B cell (primary cell): ENCODE measurements at places on chromosomes 7 and 10.
A peak's percentile ranks its signal among the peaks of the same experiment; 100 is the strongest.

DNA sequence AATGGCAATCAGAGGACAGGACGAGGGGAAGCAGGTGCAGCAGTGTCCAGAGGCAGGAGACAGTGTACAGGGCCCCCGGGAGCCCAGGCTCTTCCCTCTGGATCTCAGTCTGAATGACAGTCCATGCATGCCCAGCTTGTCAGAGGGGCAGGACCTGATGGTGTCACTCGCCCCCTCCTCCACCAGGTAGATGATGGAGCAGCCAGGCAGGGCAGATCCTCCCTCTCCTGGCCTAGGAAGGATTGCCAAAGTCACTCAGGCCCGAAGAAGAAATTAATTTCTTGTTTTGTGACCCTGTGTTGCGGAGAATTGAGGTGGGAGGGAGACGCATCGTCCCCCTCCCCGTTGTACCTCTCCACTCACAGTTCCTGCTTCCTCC, 4.0 kb downstream of the VSTM4 start:
- DNase-seq = no peak

- DNase-seq = peak; percentile 74
Measured at GRCh38 chr7:41889040-41889439, 186.2 kb upstream of the INHBA start.

DNA sequence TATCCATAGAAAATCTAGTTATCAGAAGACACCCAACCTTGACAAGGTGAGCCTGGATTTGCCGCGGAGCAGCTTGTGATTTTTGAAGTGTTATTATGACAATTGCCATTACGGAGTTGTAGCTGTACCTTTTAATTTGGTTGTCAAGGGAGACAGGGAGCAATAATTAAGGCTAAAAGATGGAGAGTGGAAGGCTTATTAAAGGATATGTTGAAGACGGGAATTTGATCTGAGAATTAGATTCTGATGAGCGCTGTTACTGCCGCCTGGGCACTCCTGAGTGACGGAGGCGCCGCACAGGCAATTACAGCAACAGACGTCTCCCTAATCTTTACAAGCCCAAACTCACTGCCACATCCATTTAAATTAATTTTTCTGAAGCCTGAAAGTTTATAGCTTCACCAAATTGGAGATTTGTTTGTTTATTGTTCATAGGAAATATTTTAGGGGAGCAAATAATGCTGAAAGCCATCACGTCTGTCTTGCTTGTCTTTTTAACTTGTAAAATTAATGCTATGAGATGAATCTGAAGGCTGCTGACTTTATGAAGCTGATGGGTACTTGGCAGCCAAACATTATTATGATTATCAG, 475.0 kb upstream of the ADARB2 start:
- DNase-seq = no peak

DNA sequence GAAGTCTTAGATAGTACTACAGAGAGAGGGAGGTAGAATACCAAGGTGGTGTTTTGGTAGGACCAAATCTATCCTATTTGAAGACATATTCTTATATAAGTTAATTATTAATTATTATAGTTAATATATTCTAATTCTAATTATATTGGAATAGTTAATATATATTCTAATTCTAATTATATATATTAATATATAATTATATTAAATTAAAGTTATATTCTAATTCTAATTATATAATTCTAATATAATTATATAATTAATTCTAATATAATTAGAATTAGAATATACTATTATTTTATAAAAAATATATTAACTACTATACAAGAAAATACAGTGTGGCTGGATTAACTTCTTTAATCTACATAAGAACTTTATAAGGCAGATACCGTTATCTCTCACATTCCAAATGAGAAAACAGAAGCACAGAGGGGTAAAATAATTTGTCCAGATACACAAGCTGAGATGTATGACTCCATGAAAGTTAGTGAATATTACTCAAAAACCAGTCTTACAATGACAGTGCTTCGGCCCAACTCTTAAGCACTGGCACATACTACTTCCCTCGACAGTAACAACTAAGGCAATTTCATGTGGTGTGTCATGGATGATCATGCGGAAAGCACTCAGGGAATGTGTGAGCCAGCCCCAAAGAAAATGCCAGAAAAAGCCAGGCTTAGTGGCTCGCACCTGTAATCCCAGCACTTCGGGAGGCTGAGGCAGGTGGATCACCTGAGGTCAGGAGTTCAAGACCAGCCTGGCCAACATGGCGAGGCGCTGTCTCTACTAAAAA, 42.6 kb downstream of the TYW1B start:
- DNase-seq = no peak

DNA sequence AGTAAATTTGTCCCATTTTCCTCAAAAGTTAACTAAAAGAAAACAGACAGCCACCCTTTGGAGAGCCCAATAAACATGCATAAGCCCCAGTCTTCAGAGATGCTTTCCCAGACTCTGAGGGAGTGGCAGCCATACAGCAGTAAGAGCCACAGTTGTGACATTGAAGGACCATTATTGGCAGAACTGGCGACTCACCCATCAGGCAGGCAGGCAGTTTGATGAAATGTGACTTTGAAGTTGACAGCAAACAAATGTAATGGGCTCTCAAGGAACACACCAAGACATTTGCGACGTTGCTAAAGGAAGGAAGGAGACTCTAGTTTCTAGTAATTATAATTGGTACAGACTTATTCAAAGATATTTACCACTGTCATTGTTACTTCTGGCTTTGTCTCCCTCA, 287.5 kb upstream of the PHYHIPL start:
- no peak for DNase-seq

- DNase-seq = no peak
Measured at GRCh38 chr7:124724079-124724478, 41.5 kb downstream of the GPR37 start.

DNA sequence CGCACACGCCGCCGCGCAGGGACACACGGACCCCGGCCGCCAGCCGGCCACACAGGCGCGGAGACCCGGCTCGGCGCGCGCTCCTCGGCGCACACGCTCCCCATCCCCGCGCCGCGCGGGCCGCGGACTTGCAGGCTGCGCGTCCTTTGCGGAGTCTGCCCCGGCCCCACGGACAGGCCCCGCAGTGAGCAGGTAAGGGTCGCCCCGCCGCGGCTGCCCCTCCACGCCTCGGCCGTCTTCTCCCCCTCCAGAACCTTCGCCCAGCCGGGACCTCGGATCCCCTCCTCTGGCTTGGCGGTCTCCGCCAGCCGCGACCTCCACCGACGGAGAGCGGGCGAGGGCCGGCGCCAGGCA, 356 bp downstream of the ADCYAP1R1 start:
- DNase-seq = no peak

GRCh38 chr7:74299401-74299800, 10.2 kb downstream of the CLIP2 start:
- DNase-seq = no peak

- DNase-seq = no peak
Measured at GRCh38 chr10:70564901-70565351, 37.6 kb downstream of the PRF1 start.

- DNase-seq = peak; percentile 49
Measured at GRCh38 chr10:132942101-132943057, at the start of gene CFAP46. Gene CFAP46 (minus strand): TSS chr10:132942570. CDS start chr10:132942484, 86 bp downstream.

GRCh38 chr7:114923403-114923713, 1.5 kb downstream of the MDFIC start:
- DNase-seq = no peak

DNA sequence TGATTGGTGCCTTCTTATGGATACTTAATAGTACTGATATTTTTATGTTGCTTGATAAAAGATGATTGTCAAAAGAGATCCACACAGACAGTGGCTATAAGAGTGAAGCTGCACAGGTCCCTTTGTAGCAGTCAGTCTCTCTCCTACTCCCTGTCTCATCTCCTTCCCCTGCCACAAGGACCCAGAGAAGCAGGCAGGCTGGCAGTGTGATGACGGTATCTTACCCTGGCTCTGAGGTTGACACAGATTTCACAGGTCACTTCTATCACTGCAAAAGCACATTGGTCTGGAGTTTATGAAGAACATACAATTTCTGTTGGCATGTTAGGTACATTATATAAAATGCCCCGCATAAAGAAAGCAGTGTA, 64.4 kb upstream of the AHR start:
- DNase-seq = no peak

DNA sequence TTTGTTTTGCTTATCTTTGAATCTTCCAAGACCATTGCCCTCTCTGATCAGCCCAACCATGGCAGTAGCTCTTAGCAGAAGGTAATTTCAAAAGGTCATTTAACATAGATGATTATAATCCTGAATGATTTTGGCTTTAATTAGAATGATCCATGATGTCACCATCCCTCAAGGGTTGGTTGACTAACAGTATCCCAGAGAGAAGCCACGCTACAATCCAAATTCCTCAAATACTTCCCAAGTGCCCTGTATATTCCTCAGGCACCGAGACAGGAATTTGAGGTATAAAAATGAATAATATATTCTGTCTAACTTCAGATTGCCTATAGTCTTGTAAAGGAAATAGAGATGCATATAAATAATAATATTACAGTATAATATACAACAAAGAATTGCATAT, 42.1 kb upstream of the TMEM196 start:
- DNase-seq = no peak

DNA sequence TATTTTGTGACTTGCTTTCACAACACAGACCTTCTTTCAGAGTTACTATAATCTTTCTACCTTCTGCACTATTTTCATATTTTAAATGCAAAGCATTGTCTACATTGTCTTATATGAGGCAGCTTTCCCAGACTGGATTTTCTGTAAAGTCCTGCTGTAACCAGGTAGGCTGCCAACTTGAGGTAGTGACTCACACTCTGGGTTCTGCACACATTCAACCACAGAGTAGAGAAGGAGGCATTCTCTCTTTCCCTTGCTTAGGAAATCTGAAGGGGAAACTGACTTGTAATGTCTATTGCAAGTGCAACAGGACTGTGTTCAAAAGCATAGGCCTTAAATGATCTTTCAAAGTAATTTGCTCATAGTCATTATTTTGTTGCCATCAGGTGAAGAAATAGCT, 461.4 kb downstream of the GRM8 start:
- DNase-seq = no peak

- peak; percentile 3 for DNase-seq
Measured at GRCh38 chr10:42637142-42637541, 1.2 kb downstream of the ZNF33B start.

- DNase-seq = no peak
Measured at GRCh38 chr7:97006816-97007582, 1.6 kb downstream of the DLX6 start.

DNA sequence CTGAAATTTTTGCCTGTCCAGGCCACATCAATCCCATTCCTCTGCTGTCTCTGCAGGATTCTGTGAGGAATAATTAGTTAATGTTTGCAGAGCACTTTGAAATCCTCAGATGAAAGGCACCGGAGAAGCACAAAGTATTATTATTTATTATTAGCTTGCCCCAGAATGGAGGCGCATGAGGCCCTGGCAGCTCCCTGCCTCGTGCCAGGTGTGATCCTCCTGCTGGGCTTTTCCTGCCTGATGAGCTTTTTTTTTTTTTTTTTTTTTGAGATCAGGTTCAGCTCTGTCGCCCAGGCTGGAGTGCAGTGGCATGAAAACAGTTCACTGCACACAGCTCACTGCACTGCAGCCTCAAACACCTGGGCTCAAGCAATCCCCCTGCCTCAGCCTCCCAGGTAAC, 65.2 kb downstream of the TCF7L2 start:
- no peak for DNase-seq

- DNase-seq = no peak
Measured at GRCh38 chr10:112533916-112534315, 86.9 kb downstream of the VTI1A start.

- DNase-seq = no peak
Measured at GRCh38 chr10:121886181-121886580, 41.6 kb downstream of the ATE1 start.

- DNase-seq = no peak
Measured at GRCh38 chr7:47636081-47636432, 54.1 kb upstream of the TNS3 start.

DNA sequence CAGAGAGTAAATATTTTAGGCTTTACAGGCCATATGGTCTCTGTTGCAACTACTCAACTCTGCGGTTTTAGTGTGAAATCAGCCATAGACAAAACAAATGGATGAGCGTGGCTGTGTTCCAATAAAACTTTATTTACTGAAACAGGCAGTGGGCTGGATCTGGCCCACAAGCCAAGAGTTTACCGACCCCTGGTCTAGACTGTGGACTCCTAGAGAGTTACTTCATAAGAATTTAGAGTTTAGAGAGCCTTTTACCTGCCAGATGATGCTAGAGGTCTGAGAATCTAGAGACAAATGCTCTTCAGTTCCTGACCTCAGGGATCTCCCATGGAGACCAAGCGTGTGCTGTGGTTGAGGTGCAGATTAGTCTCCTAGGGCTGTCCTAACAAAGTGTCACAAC, 174.8 kb downstream of the PTEN start:
- DNase-seq = no peak

DNA sequence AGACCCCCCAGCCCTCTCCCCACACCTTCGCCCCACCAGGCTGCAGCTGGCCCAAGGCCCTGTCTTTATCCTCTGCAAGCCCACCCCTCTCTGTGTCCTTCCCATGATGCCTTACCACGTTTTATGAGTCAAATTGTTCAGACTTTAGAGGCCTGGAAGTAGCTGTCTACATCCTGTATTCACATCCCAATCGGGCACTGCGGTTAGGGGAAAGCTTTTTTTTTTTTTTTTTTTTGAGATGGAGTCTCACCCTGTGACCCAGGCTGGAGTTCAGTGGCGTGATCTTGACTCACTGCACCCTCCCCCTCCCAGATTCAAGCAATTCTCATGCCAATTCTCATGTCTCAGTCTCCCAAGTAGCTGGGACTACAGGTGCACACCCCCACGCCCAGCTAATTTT, 121.5 kb upstream of the SH2B2 start:
- DNase-seq = no peak

GRCh38 chr7:152869041-152869676, 109.6 kb downstream of the ACTR3B start:
- DNase-seq = no peak

DNA sequence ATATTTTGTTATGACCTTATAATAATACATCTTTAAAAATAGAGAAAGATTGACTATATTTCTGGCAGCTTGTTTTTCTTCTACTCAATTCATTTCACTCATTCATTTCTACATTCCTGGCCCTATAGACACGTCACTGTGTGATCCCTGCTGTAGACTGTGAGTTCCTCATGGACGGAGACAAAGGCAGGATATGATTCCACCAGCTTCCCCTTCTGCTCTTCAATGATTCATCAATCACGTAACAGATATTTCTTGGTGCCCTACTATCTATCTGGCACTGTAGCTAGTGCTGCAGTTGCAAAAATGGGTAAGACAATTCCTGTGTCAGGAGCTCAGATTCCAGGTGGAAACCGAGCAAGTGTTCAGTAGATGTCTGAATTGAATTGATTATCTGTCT, 415.0 kb downstream of the SFMBT2 start:
- no peak for DNase-seq

DNA sequence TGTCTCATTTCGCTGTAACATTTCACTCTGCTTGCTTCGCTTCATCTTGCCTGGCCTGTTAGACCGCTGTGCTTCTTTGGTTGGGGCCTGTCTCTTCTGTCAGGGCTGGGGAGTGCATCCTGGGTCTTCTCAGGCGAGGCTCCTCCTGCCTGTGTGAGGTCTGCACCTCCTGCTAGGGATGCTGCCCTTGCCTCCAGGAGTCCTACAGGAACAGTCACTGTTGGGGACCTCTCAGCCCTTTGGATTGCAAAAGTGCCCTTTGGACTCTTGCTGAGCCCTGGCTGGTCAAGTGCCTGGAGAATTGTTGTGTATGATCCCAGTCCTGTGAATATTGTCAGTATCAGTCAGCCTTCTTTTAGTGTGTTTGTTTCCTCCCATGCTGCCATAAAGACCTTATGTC, 84.1 kb downstream of the MDFIC start:
- no peak for DNase-seq

GRCh38 chr7:150939466-150939865, 38.7 kb downstream of the KCNH2 start:
- no peak for DNase-seq
